ENCODE measurements at places on chromosomes 3 and 15.

- no peak for DNase-seq
These were observed 40.1 kb upstream of the MITF start for GRCh38 chr3:69699183-69699582.

- peak; percentile 39 for DNase-seq
These were observed 18.8 kb upstream of the SATB1 start for GRCh38 chr3:18443665-18444594.

DNA sequence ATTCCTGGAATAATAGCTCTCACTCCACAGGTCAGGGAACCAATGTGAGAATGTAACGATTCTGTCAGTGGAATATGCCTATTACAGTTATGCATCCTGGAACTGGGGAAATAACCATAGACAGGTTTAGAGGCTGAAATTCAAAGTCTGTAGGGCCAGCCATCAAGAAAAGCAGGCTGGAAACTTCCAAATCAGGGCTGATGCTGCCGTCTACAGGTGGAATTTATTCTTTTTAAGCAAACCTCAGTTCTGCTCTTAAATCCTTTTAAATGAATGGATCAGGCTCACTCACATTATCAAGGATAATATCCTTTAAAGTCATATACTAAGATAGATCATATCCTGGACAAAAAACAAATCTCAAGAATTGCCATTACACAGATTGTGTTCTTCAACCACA lies 699.8 kb downstream of the NR2F2 start:
- no peak for DNase-seq

DNA sequence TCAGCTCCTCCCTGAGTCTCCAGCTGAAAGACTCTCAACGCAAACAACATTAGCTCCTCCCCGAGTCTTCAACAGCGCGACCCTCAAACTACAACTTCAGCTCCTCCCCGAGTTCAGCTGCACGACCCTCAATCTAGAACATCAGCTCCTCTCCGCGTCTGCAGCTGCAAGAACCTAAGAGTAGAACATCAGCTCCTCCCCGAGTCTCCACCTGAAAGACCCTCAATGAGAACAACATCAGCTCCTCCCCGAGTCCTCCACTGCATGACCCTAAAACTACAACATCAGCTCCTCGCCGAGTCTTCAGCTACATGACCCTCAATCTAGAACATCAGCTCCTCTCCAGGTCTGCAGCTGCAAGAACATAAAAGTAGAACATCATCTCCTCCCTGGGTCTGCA lies 78.3 kb downstream of the TFRC start:
- no peak for DNase-seq

DNA sequence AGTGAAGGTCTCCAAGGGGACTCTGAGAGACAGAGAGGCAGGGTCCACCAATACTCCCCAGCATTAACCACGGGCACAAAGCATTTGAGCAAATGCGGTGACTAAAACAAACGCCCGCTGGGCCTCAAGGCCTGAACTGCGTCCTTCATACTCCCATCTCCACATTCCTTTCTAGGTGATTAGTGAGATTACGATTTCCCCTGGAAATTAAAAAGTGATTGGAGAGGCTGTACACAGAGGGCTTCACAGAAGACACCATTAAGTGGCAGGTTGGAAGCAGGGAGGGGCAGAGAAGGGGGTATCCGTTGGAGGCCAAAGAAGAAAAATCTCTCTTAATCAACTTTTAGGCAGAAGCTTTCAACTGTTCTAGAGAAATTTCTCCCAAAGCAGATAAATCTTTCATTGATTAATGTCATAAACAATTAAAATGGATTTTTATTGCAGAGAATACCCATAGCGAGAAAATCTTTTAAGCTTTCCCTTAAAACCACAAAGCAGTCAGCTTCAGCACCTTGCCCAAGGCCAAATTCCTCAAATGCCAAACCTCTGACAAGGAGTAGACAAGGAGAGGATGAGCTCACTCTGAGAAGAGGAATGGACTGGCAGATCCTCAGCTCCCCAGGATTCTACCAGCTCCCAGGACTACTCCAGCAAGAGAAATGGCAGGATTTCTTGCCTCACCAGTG lies 38.2 kb downstream of the MB21D2 start:
- no peak for DNase-seq

DNA sequence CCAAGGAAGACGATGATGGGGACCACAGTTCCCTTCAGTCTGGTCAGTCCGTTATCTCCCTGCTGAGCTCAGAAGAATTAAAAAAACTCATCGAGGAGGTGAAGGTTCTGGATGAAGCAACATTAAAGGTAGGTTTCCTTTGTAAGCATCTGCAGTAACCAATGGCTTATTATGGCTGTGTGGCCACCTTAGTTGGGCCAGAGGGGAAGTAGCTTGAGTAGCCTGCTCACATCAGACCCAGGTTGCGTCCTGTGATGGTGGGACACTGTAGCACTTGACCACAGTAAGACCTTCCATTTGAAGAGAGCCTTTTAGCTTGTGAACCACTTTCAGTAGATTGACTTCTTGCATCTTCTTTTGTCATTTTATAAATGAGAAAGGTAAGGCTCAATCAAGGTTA lies 22.6 kb downstream of the STARD5 start:
- DNase-seq, result no peak

DNA sequence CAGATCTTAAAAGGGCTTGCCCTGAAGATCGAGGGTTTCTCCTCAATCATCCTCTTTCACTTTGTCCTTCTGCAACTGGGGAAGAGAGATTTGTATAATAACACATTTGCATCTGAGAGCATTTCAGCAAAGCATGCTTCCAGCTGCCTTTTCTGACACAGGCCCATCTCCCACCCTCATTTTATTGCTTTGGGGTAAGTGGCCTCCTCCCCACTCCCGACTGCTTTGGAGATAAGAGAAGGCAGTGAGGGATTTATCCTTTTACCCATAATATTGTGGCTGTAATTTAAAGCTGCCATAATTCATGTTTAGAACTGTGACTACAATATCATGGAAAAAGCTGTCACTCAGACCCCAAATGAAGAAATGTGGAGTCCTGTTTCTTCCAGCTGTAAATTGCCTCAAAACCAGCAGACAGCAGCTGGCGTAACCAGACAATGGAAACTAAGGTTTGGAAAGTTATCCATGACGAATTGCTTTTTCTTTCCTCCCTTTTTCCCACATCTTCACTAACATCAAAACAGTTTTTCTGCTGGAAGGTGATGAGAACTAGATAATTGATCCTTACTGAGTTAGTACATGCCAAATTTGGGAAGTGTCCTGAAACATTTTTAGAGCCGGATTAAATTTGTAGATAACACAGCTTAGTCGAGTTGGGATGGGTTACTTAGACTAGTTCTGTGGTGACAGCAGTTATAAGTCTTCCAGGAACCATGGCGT lies 104.2 kb upstream of the PFN2 start:
- no peak for DNase-seq

DNA sequence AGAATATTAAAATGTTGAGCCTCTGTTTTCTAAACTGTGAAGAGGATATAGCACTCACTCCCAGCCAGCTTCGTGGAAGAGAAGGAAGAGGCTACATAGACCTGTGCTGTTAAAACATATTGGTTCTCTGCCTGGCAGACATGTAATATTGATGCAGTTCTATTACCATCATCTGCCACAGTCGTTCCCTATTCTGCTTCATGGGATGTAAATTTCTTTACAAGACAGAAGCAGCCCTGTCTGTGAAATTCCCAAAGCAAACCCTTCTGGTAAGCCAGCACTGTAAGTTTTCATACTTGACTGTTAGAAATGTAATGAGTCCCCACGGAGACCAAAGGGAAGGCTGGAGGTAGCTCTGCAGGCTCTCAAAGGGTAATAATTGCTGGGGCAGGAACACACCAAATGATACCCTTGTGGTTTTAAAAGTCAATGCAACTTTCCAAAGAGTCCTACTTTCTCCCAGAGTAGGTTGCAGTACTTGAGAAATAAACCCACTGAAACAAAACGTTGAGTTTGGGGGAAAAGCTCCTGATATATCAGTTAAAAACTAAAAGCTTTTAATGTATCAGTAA lies 129.9 kb upstream of the HES1 start:
- DNase-seq, result no peak

DNA sequence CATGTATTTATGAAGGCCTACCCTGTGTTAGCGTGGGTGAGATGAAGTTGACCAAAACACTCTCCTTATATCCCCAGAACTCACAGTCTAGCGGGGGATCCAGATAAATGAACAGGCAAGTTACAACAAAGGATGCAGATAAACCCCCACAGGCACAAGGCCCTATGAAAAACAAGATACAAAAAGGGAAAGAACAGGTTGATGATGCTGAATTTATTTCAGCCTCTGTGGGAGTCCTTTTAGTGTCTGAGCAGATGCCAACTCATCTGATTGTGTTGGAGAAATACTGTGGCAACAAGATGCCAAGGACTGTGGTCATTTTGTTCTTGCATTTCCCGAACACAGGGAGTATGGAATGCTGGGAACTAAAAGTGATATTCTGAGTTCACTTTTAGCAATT lies 300.0 kb downstream of the CHST2 start:
- no peak for DNase-seq

- no peak for DNase-seq
These were observed 11.2 kb downstream of the SH2D7 start for GRCh38 chr15:78103406-78104118.

- no peak for DNase-seq
These were observed 980 bp downstream of the DALRD3 start for GRCh38 chr3:49017229-49017970.

- DNase-seq, result no peak
These were observed 41.4 kb downstream of the SNAPC5 start for GRCh38 chr15:66456211-66456610.

DNA sequence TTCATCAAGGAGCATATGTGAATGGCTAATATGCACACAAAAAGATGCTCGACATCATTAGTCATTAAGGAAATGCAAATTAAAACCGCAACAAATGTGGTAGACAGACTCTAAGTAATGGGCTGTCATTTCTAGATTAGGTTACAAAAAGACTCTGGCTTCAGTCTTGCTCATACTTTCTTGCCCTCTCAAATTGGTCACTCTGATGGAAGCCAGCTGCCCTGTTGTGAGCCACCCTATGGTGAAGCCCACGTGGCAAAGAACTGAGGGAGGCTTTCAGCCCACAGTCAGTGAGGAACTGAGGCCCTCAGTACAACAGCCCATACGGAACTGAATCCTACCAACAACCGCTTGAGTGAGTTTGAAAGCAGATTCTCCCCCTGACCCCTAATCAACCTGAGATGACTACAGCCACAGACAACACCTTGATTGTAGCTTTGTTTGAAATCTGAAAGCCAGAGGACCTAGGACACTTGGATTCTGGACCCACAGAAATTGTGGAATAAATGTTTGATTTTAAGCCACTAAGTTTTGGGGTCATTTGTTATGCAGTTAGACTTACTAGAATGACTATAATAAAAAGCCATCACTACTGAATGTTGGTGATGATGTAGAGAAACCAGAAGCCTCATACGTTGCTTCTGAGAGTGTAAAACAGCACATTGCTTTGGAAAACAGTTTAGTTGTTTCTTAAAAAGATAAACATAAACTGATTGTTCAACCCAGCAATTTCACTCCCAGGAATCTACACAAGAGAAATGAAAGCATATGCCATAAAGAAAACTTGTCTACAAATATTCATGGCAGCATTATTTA lies 45.7 kb downstream of the EHHADH start:
- no peak for DNase-seq

DNA sequence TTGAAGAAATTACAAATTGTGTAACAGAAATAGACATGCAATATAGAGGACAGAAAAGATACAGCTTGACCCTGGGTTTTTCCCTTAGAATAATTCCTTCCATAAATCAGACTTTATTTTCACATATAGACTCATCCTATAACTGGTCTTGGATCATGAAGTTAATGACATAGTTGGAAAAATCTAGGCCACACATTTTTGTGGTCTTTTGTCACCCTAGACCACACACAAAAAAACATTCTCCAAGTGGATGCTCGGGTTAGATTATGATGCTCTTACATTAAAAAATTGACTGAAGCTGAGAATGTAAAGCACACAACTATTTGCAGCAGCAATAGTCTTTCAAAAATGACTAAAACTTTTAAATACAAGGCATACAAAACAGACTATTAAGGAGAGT lies 7.5 kb upstream of the PLA2G4D start:
- no peak for DNase-seq

DNA sequence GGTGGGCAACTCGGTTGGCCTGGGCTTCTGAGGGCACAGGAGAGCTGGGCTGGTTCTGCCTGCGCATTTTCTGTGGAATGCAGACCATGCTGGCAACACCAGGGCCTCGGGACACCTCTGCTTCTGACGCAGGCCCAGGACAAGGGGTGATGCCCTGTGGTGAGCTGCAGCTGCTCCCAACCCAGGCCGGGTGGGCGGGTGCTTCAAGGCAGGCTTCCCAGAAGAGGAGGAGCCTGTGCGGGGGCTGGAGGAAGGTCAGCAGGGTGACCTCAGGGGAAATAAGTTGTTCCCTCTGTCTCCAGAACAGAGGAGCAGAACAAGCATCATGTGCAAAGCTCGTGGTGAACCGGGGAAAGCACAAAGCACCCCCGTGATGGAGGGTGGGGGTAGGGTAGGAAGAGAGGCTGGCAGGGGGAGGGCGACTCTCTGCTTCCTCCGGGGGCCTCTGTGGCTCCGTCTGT lies 11.0 kb upstream of the PLXNA1 start:
- DNase-seq, result no peak

DNA sequence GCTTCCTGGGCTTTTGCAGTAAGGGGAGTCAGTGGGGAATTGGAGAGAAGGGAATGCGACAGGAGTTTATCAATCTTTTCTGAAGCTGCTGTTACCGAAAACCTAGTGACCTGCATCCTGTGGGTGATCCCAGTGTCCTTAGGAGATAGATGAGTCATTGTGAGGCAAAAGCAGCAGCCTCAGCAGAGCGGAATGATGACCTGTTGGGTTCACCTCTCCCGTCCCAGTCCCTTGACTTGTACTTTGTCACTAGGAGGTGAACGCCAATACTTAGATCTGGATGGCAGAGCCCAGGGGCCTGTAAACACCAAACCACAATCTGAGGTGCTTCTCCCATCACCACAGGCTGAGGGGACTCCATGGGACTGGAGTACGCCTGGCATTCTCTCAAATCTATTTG lies 17.9 kb downstream of the CDAN1 start:
- no peak for DNase-seq

GRCh38 chr15:58521293-58521991 lies 89.7 kb downstream of the LIPC start:
- no peak for DNase-seq

DNA sequence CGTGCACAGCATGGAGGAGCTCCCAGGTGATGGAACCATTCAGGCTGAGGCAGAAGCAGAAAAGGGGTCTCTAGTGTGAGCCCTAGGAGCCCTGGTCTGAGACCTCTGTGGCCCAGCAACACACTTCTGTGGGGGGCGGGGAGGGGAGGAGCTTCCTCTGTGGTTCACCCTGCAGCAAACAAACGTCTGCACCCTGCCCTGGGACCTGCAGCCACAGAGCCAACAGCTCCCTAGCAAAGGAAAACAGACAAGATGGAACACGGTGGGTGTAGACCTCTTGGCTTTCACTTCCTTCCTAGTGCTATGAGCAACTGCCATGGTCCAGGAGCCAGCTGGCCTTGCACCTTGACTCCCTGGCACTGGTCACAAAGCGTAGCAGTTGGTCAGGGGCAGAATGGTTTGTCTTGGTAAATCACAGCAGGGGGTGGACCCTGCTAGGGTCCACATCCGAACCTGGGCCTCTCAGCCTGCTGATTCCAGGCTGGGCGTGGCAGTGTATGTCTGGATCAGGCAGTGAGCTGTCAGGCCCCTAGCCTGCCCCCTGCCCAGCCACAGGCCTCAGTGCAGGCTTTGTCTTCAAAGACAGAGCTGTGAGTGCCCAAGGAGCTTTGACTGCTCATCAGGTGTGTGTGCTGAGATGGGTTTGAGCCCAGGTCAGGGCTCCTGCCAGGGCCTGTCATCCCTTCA lies 6.7 kb downstream of the AMIGO3 start:
- DNase-seq, result no peak

- DNase-seq, result no peak
These were observed 44.7 kb downstream of the SLC6A6 start for GRCh38 chr3:14446988-14447570.

GRCh38 chr15:78616506-78616905 lies 4.3 kb downstream of the CHRNA3 start:
- DNase-seq, result no peak
